ENCODE measurements at places on chromosomes 1 and 21. TPM values are rescaled to one million over a fixed set of nuclear protein-coding genes. Genes with fewer than 3 reads are reported as not detected.

TMEM52 gene
- total RNA-seq, result 0.09 TPM

LCE6A gene
- not detected for total RNA-seq

SUSD4 gene
- total RNA-seq, result under 0.01 TPM

PRRX1 gene
- total RNA-seq, result 3.6 TPM

RIPK4 gene
- 10.0 TPM for total RNA-seq

KIF21B gene
- 1.0 TPM for total RNA-seq

PEX14 gene
- 10.9 TPM for total RNA-seq

TCP10L gene
- 0.09 TPM for total RNA-seq

LPAR3 gene
- total RNA-seq, result not detected

SLC5A9 gene
- not detected for total RNA-seq

UBASH3A gene
- not detected for total RNA-seq

C1orf87 gene
- total RNA-seq, result not detected

FABP3 gene
- 0.18 TPM for total RNA-seq

RNU1-2 gene
- total RNA-seq, result 5,329 TPM

TPTE gene
- not detected for total RNA-seq

TCEA3 gene
- 0.18 TPM for total RNA-seq

LCE1E gene
- total RNA-seq, result not detected

FNBP1L gene
- 68.2 TPM for total RNA-seq

MYBPH gene
- not detected for total RNA-seq

SAMD11 gene
- total RNA-seq, result not detected

RFX5 gene
- 44.3 TPM for total RNA-seq

PRR9 gene
- total RNA-seq, result not detected

LIPI gene
- not detected for total RNA-seq

CGN gene
- total RNA-seq, result 0.45 TPM

LCE2B gene
- not detected for total RNA-seq

AMY1B gene
- total RNA-seq, result not detected

KRTAP12-1 gene
- total RNA-seq, result not detected

CAMK2N1 gene
- 2.8 TPM for total RNA-seq

HLX gene
- total RNA-seq, result 13.8 TPM

SPRR1B gene
- total RNA-seq, result not detected

MASP2 gene
- total RNA-seq, result 0.09 TPM

CELA2A gene
- 0.19 TPM for total RNA-seq

FNDC10 gene
- 0.47 TPM for total RNA-seq

SELL gene
- 0.56 TPM for total RNA-seq

TMPRSS15 gene
- total RNA-seq, result not detected

HCRTR1 gene
- 0.54 TPM for total RNA-seq

PRDM2 gene
- 5.8 TPM for total RNA-seq

Data from endothelial cell of coronary artery (primary cell).